ENCODE measurements at places on chromosomes 7 and 10. TPM values are rescaled to one million over a fixed set of nuclear protein-coding genes. Genes with fewer than 3 reads are reported as not detected.

Gene ZPBP
- total RNA-seq, result not detected

Gene IFIT1B
- total RNA-seq, result not detected

Gene C10orf62
- not detected for total RNA-seq

Gene NYAP1
- 0.28 TPM for total RNA-seq

Gene FAS
- total RNA-seq, result 53.8 TPM

Gene ITPRID1
- total RNA-seq, result not detected

Gene ANXA8
- total RNA-seq, result 0.90 TPM

- peaks cover 18% of the 10 kb centered on the region for H3K4me1 ChIP-seq
- H3K4me3 ChIP-seq, result no peak overlapping the region
- DNase-seq, result no peak
- H3K36me3 ChIP-seq, result peaks cover 6% of the 10 kb centered on the region
- no peaks in the 10 kb centered on the region for H3K27me3 ChIP-seq
These were observed 186.9 kb downstream of the PRPF18 start for GRCh38 chr10:13773496-13774170.

GRCh38 chr7:155796381-155797261, 15.6 kb downstream of the SHH start:
- no peak overlapping the region for H3K27ac ChIP-seq
- DNase-seq, result no peak
- peaks cover 36% of the 10 kb centered on the region for H3K27me3 ChIP-seq
- no peak overlapping the region for H3K4me3 ChIP-seq

DNA sequence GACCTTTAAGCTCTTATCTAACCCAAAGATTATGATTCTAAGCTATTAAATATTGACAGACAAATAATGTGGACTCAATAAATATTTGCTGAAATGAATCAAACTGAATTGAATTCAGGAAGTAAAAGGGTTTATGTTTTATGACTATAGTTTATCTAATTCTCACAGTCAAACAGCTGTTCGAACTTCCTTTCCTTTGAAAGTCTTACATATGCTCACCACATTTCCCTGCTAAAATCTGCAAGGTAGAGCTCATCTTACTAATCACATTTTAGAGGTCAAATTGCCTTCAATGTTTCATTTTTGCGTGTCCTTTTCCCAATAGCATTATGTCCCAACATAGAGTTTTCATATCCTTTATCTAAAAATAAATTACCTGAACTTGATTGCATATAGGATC, 154.9 kb upstream of the PPP1R3A start:
- DNase-seq, result no peak
- no peaks in the 10 kb centered on the region for H3K36me3 ChIP-seq
- no peak overlapping the region for H3K4me3 ChIP-seq
- H3K27ac ChIP-seq, result no peak overlapping the region

DNA sequence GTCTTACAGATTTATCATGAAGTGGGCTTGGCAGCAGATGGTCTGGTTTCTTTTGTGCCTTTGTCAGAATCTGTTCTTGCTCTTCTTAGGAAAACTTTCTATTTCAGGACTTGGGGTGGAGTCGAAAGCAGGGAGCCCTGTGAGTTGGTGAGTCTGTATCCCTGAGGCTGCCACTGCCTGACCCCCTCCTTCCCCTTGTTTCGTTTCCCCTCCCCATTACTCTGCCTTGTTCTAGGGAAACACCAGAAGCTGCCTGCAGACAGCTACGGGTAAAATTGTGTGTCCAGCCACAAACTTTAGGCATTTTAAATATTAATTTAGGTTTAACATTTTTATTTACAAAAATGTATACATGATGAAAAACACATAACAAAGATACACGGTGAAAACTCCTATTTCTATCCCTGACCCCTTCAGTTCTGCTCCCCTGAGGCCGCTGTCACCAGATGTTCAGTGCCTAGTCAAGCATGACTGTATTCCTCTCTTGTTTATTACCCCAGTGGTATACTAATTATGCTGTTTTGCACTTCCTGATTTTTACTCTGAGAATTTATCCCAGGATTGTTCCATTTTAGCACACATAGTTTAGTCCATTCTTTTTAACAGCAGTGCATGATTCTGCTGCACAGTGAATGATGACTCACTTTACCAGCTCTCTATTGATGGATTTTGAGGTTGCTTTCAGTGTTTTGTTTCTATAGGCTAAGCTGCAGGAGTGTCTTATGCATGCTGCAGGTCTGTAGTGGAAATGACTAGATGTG, 9.1 kb downstream of the TSPAN14 start:
- peak; percentile 81 for DNase-seq
- H3K27me3 ChIP-seq, result no peaks in the 10 kb centered on the region
- peak overlapping the region; percentile 69 for H3K27ac ChIP-seq
- H3K4me3 ChIP-seq, result no peak overlapping the region
- no peaks in the 10 kb centered on the region for H3K36me3 ChIP-seq
- peaks cover 50% of the 10 kb centered on the region for H3K4me1 ChIP-seq

DNA sequence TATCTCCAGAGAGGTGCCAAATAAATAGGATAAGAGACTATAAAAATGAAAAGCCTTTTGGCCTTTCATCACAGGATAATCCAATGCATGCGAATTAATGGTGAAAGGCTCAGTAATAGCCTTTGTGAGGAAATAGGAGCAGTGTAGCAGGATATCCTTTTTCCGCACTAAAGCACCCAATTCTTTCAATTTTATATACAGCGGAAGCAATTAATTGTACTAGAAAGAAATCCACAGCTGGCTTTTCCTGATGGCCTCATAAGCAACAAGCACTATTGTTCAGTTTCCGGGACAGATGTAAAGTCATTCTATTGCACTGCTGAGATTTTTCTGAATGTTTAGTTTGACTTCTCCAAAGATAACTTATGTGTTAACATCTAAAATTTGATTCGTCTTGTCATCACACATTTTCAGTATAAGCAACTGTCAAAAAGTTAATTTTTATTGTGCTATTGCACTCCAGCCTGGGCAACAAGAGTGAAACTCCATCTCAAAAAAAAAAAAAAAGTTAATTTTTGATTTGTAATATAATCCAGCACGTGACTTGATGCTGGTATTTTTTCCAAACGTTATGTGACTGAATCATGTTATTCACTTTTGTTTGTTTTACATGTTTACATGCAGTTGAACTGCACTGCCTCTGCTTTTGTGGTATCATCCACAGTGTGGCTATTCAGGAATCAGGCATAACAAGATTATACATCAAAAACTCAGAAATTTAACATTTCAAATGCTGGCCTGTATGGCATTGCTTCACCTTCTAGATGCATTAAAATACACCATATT, 8.4 kb upstream of the BMPR1A start:
- peaks cover 3% of the 10 kb centered on the region for H3K4me1 ChIP-seq
- H3K4me3 ChIP-seq, result no peak overlapping the region
- H3K36me3 ChIP-seq, result no peaks in the 10 kb centered on the region
- H3K27me3 ChIP-seq, result no peaks in the 10 kb centered on the region
- peak; percentile 61 for DNase-seq

GRCh38 chr10:104230490-104230889, 1.7 kb downstream of the CFAP43 start:
- H3K27me3 ChIP-seq, result peaks cover 3% of the 10 kb centered on the region
- no peak for DNase-seq
- H3K4me3 ChIP-seq, result no peak overlapping the region
- H3K4me1 ChIP-seq, result no peaks in the 10 kb centered on the region
- no peak overlapping the region for H3K27ac ChIP-seq
- H3K36me3 ChIP-seq, result no peaks in the 10 kb centered on the region

GRCh38 chr7:105920766-105921165, 42.3 kb upstream of the CDHR3 start:
- no peaks in the 10 kb centered on the region for H3K27me3 ChIP-seq
- no peak overlapping the region for H3K4me3 ChIP-seq
- H3K36me3 ChIP-seq, result peaks cover 6% of the 10 kb centered on the region
- peak; percentile 46 for DNase-seq
- no peak overlapping the region for H3K27ac ChIP-seq

- H3K4me1 ChIP-seq, result no peaks in the 10 kb centered on the region
- no peaks in the 10 kb centered on the region for H3K27me3 ChIP-seq
- H3K36me3 ChIP-seq, result no peaks in the 10 kb centered on the region
- no peak overlapping the region for H3K4me3 ChIP-seq
- no peak for DNase-seq
These were observed 265.9 kb upstream of the DGKB start for GRCh38 chr7:15168489-15168888.

GRCh38 chr10:122701652-122702051, 2.0 kb upstream of the C10orf120 start:
- DNase-seq, result no peak
- H3K27me3 ChIP-seq, result no peaks in the 10 kb centered on the region
- H3K4me1 ChIP-seq, result no peaks in the 10 kb centered on the region
- H3K36me3 ChIP-seq, result no peaks in the 10 kb centered on the region
- H3K4me3 ChIP-seq, result no peak overlapping the region

DNA sequence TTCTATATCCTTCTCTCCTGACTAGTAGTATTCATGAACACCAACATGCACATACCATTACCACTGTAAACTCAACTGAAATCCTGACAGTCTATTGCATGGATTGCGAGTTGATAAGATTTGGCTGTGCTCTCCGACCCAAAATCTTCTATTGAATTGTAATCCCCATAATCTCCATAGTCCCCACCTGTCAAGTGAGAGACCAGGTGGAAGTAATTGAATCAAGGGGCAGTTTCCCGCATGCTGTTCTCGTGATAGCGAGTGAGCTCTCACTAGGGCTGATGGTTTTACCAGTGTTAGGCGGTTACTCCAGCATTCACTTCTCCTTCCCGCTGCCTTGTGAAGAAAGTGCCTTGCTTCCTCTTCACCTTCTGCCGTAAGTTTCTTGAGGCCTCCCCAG, 261.8 kb downstream of the PHF14 start:
- no peaks in the 10 kb centered on the region for H3K36me3 ChIP-seq
- no peak for DNase-seq
- no peak overlapping the region for H3K4me3 ChIP-seq
- H3K4me1 ChIP-seq, result no peaks in the 10 kb centered on the region
- H3K27ac ChIP-seq, result no peak overlapping the region
- no peaks in the 10 kb centered on the region for H3K27me3 ChIP-seq

DNA sequence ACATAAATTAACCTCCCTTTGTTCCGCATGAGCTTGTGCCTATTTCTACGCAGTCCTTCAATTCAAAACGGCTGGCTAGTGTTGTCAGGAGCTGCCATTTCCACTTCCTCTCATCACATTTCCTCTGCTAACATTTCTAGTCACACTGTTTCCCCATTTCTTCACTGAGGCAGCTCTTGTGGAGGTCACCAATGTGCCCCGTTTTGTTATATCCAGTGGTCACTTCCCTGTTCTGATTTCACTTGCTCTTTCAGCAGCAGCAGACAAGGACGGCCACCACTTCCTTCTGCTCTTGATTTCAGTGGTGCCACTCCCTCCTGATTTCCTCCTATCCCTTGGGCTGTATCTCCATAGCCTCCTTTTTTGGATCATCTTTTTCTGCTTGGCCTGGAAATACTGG, 64.8 kb upstream of the SEC61G start:
- H3K36me3 ChIP-seq, result no peaks in the 10 kb centered on the region
- DNase-seq, result no peak
- no peak overlapping the region for H3K4me3 ChIP-seq
- no peaks in the 10 kb centered on the region for H3K27me3 ChIP-seq

- H3K27ac ChIP-seq, result no peak overlapping the region
- peaks cover 5% of the 10 kb centered on the region for H3K36me3 ChIP-seq
- no peak overlapping the region for H3K4me3 ChIP-seq
- DNase-seq, result no peak
These were observed 172.2 kb downstream of the CDK14 start for GRCh38 chr7:90768301-90768700.

DNA sequence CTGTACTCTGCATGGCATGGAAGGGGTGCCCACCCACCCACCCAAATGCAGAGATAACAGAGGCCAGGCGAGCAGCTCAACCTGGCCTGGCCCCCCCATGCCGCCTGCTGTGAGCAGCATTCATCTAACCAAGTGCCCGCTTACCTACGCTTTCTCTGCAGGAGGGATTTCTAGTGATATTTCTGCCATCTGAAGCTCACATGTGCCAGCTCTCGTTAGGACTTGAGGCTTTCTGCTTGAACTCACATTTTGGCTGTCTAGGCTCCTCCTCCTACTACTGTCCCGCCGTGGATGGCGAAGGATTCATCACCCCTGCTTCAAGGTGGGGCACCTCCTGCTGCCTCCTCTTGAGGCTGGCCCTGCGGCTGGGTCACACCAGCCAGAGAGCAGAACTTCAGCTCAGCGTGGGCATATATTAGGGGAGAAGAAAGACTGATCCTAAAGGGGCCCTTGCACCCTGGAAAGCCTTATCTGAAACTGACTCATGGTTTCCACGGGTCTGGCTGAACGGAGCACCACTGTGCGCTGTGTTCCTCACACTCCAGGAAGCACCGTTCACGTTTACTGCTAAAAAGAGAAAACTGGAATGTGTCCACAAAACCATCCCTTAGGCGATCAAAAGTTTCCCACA, 45.5 kb downstream of the CTBP2 start:
- H3K4me3 ChIP-seq, result no peak overlapping the region
- peaks cover 15% of the 10 kb centered on the region for H3K4me1 ChIP-seq
- no peak for DNase-seq
- no peaks in the 10 kb centered on the region for H3K27me3 ChIP-seq
- H3K36me3 ChIP-seq, result peaks cover 4% of the 10 kb centered on the region

DNA sequence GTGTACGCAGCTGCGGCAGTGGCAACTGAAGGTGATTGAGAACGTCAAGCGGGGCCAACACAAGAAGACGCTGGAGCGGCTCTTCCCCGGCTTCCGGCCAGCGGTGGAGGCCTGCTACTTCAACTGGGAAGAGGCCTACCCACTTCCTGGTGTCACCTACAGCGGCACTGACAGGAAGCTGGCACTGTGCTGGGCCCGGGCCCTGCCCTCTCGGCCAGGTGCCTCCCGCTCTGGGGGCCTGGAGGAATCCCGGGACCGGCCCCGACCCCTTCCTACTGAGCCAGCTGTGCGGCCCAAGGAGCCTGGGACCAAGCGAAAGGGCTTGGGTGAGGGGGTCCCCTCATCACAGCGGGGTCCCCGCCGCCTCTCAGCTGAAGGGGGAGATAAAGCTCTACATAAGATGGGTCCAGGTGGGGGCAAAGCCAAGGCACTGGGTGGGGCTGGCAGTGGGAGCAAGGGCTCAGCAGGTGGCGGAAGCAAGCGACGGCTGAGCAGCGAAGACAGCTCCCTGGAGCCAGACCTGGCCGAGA, 6.5 kb downstream of the ZSWIM8 start:
- H3K4me1 ChIP-seq, result no peaks in the 10 kb centered on the region
- H3K27ac ChIP-seq, result no peak overlapping the region
- no peak overlapping the region for H3K4me3 ChIP-seq
- H3K36me3 ChIP-seq, result peaks cover 73% of the 10 kb centered on the region
- DNase-seq, result no peak

DNA sequence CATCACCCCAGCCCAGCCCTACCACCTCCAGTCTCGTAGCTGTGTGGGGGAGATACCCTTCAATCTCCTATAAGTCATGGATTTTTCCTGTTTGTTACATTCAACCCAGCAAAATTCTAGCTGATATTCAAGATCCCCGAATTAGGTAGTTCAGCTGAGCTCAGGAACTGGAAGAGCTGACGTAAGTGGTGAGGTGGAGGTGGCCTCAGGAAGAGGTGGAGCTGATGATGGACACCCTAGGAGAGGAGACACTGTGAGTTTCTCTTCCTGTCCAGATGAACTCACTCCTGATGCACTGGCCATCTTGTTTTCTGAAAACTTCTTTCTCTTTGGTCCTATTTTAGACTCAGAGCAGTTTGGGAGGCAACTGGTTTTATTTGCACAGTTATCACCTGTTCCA, 90.5 kb upstream of the PITRM1 start:
- no peaks in the 10 kb centered on the region for H3K27me3 ChIP-seq
- no peak overlapping the region for H3K4me3 ChIP-seq
- H3K4me1 ChIP-seq, result peaks cover 4% of the 10 kb centered on the region
- no peak for DNase-seq

All from IMR-90 (cell line).